ENCODE measurements at places on chromosomes 11 and 22.

GRCh38 chr11:61632096-61632495 is 48.1 kb upstream of the DAGLA start:
- no peak for DNase-seq

- DNase-seq: no peak
Observed at GRCh38 chr11:106379712-106380111, 302.2 kb downstream of the AASDHPPT start.

DNA sequence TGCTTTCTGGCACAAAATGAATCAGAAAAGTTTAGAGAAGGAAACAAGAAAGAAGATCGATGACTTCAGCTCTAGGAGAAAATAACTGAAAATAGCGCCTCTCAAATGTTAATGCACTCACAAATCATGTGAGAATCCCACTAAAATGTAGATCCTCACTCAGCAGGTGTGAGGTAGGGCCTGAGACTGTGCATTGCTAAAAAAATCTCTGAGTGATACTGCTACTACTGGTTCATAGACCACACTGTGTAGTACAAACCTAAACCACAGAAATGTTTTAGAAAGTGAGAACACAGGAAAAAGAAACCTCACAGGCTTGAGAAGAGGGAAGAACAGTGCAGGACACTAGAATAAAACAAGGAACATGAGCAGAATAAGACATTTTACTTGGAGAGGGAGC is 2.0 kb downstream of the OR8D4 start:
- no peak for DNase-seq

DNA sequence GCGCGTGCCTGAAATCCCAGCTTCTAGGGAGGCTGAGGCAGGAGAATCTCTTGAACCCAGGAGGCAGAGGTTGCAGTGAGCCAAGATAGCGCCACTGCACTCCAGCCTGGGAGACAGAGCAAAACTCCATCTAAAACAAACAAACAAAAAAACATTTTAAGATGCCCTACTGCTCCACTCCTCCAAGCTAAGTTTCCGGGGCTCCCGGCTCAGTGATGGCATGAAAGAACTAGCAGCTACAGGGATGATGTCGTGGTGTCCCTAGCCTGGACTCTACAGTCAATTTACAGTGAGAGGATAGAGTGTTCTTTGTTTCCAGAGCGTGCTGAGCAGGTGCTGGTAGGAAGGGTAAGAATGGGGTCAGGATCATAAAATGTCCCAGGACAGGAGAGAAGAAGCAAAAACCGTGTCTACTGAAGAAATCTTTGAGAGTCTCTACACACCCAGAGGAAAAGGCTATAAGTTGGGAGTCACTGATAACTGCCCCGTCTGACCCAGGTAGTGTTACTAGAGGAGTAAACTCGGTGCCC is 1.2 kb upstream of the ZBTB3 start:
- DNase-seq: no peak

DNA sequence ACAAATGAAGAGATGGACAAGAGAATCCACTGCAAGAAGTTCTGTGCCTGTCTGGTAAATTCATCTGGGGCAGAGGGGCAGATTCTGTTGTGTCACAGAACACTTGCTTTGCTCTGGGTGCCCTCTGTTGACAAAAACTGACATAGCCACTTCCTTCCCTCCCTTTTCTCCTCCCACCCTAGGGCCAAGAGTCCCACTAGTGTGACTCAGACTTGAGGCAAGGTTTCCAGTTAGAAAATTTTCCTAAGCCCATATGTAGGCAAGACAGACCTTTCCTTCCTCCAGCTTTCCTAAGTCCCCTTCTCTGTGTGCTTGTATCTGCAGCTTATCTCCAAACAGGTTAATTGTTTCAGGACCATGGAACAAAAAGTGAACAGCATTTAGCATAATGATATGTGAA is 106.8 kb downstream of the RBFOX2 start:
- peak; percentile 58 for DNase-seq

DNA sequence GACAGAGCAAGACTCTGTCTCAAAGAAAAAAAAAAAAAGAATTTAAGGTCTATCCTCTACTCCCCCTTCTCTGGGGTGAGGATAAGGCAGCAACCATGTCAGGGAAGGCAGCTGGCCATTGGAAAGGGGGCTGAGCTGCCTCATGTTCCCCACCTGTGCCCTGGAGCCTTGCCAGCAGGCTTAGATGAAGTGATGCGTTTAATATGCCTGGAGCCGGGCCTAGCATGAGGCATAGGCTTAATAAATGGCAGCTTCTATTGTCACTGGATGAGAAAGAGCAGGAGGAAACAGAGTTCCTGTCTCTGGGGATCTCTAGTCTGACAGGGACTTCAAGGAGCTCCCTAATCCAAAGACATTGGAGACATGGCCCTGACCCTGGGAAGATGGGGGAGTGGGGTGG is 3.2 kb upstream of the KCNE3 start:
- no peak for DNase-seq

DNA sequence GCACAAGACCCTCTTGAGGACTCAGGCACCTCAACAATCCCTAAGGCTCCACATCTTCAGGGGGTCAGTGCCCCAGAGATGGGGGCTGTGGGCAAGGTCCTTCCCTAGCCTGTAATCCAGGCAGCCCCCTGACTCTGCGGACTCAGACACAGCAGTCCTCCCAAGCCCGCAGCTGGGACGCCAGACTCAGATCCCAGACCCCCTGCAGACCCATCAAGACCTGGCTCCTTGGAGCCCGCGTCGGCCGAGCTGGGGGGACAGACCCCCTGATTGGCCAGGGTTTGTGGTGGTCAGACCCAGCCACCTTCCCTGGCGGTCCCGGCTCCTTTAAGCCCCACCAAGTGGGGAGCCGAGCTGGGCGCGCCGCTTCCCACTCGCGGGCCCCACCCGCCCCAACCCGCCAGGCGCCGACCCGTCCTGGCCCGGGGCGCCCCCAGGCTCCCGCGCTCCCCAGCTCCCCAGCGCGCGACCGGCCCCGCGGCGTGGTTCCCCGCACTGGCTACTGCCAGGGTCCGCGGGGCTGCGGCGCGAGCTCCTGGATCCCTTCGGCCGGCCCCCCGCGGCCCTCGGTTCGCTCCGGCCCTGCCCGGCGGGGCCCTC is 458 bp downstream of the OSBPL5 start:
- no peak for DNase-seq

GRCh38 chr22:32994041-32994830 is 63.9 kb downstream of the SYN3 start:
- no peak for DNase-seq

- no peak for DNase-seq
Observed at GRCh38 chr11:36402568-36403170, 106.6 kb downstream of the PRR5L start.

DNA sequence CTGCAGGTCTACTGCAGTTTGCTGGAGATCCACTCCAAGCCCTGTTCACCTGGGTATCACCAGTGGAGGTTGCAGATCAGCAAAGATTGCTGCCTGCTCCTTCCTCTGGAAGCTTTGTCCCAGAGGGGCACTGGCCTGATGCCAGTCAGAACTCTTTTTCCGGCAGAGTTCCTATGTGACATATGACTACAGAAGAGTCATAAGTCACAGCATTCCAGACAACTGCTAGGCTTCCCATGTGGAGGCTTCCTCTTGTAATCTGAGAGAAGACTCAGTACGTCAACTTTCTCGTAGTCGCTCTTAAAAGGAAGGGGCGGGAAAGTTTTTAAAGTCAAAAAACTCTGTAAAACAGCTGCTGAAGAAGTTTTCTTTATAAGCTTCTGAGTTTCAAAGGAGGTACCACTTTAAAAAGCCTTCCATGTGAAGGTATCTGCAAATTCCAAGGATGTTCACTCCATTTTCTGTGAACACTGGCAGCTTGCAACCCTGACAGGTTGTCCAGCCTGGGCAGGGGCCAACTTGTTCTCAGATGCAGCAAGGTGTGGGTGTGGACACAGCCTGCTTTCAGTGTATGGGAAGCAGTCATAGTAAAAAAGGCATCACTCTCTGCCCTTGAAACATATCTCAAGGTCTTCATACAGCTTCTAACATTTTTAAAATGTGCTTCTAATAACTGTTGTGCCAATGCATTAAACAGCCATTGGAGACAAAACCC is 97.8 kb downstream of the ME3 start:
- no peak for DNase-seq

DNA sequence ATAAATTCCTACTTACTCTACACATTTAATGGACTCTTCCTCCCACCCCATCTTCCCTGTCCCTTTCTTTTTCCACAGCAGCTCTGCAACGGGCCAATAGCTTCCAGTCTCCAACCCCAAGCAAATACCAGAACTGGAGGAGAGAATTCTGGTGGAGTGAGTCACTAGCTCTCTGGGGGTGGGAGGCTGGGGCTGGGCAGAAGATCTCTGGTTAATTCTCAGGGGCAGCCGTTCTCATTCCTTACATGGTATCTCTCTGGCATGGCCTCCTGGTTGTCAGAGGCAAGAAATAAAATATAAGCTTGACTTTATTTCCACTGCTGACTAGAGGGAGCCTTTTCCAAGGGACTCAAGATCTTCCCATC is 90.4 kb upstream of the PARVA start:
- no peak for DNase-seq

- no peak for DNase-seq
Observed at GRCh38 chr11:87597725-87598124, 560.0 kb downstream of the TMEM135 start.

- no peak for DNase-seq
Observed at GRCh38 chr11:105589346-105589745, 20.5 kb upstream of the GRIA4 start.

DNA sequence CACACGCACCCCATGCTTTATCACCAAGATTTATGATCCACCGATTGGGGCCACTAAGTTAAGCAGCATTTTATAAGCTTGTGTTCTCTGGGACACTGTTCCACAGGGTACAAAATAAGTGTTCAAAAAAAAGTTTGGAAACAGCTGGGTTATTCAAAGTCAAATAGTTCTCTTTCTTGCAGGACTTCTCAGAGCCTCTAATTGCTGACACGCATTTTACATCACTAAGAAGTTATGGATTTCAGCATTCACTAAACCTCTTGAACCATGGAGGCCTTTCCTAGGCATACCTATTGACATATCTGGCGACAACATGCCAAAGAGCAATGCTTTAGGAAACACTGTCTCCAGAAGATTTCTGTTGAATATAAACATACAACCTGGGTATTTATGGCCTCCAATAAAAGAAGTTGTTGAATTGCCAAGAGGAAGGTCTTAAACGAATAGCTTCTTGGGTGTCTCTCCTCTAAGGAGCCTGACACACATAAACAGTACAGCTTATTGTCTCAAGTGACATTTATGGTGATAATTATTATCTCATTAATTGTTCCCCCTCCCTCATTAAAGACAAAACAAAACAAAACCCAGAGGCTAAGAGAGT is 147.1 kb upstream of the ARHGAP20 start:
- DNase-seq: no peak

- no peak for DNase-seq
Observed at GRCh38 chr11:103832762-103833161, 203.7 kb upstream of the DDI1 start.

- DNase-seq: peak; percentile 99
Observed at GRCh38 chr11:65421794-65422632, 585 bp upstream of the NEAT1 start.

DNA sequence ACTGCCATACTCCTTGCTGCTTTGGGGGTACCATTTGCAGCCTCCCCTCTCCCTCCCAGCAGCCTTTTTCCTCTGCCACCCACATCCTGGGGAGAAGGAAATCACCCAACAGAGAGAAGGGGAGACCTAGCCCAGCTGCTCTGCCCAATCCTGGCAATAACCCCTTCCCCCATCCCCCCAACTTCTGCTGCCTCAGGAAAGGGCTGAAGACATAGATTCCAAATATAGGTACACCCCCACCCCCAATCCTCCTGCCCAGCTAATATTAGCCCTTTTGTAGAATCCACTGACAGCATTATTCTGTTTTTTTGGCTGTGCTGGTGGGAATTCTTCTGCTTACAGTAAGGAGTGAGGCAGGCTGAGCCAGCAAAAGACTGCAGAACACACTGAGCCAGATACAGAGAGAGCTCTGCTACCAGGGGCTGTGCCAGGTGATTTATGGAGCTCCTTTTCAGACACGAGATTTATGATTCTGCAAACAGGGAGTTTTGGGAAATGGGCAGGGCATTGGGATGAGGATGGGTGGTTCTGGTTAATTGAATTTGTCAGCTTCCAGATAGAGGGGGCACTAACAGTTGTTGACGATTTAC is 164.0 kb downstream of the TENM4 start:
- no peak for DNase-seq

DNA sequence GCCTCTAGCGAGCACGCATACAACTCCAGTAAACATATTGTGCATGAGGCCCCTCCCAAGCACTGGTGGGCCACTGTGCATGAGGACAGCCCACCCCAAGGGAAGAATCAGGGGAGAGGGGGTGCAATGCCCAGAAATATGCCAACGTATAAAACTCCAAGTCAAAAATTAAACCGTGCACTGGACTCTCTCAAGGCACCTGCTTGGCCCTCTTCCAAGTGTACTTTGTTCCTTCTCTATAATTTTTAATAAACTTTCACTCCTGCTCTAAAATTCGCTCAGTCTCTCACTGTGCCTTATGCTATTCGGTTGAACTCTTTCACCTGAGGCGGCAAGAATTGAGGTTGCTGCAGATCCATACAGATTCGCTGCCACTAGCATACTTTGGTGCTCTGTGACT is 465.3 kb upstream of the TENM4 start:
- no peak for DNase-seq

DNA sequence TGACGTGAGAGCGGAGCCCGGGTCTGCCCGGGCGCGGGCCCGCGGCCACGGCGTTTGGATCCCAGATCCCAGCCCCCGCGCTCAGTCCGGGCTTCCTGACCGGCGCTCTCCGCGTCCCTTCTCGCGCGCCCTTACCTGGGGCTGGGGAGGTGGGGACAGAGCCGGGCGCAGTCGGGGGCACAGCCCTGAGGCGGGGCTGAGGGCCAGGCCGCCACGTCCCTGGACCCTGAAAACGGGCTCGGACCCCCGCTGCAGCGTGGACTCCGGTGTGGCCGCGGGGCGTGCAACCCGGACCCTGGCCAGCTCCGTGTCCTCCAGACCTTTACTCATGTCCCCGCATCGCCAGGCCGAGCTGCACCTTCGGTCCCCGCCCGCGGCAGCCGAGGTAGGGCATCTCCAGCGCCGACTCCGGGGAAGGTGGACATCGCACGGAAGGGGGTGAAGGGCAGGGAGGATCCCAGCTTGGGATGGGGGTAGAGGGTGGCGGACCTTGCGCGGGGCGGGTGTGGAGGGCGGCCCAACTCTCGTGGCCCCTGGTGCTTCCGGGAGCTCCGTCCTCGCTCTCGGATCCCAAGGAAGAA is 9.9 kb upstream of the AIFM3 start:
- DNase-seq: no peak

- no peak for DNase-seq
Observed at GRCh38 chr11:27385245-27385644, 22.2 kb upstream of the CCDC34 start.
